ENCODE measurements at places on chromosomes 3 and 15.

- no peak for DNase-seq
Measured at GRCh38 chr3:55434789-55435188, 52.3 kb downstream of the WNT5A start.

- no peak for DNase-seq
Measured at GRCh38 chr3:53011324-53011723, 34.5 kb downstream of the SFMBT1 start.

DNA sequence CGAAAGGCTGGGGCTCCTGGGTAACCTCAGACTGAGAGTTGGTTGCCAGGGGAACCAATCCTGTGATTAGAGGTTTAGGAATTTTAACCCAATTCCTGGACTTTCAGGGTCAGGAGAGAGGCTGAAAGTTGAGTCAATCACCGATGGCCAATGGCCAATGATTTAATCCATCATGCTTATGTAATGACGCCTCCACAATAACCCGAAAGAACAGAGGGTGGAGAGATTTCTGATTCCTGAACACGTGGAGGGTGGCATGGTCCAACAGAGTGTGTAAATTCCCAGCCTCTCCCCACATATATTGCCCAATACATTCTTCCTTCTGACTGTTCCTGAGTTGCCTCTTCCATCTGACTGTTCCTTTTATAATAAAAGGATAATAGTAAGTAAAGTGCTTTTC, 137.2 kb upstream of the CBLB start:
- DNase-seq = no peak

GRCh38 chr3:27971600-27971999, 249.5 kb upstream of the EOMES start:
- DNase-seq = no peak

GRCh38 chr3:41143421-41144031, 55.8 kb upstream of the CTNNB1 start:
- DNase-seq = no peak

- DNase-seq = no peak
Measured at GRCh38 chr15:96747291-96747690, 416.8 kb downstream of the NR2F2 start.

DNA sequence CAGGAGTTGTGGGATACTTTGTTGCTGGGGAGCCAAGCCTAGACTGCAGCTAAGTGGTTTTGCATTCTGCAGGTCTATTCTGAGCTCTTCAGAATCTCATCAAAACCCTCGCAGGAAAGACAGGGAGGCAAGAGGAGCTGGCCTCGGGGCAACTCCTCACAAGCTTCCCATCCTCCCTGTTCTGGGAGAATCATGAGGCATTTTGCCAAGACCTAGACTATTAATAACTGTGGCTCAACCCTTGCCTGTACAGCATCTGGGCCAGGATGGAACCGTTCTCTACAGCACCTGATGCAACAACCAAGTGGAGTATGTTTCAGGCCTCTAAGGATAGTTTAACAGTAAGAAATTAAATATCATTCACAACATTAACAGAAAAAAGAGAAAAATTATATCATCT, 20.2 kb upstream of the SLC6A20 start:
- DNase-seq = no peak

DNA sequence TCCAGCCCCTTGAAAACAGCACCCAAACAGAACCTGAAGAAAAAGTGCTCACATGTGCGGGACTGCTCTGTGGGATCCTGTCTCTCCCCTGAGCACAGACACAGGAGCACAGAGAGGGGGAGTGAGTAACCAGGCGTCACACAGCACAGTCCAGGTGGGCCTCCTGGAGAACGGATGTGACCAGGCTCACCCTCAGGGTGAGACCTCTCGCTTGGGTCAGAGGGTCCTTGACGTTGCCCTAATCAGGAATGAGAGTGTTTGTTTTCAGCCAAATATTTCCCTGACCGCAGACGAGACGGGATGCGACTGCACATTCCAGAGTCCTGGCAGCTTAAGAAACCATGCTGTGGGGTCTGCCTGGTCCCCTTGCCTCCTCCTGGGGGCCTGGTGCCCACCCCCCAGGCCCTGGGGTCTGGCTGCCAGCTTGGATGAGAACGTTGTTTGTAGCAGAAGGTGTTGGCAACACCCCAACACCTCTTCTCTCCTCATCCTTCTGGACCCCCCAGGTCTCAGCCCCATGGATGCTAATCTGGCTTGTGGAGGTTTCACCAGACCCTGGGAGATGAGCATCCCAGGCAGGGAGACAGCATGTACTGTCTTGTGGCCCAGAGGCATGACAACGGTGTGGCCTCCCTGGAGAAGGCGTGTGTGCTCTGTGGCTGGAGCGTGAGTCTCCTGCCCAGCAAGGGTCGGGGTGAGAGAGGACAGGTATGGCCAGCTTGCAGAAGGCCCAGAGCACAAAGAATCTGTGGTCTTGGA, 42.1 kb upstream of the SLC6A6 start:
- no peak for DNase-seq

GRCh38 chr3:141415953-141416352, 47.6 kb downstream of the ZBTB38 start:
- no peak for DNase-seq

- no peak for DNase-seq
Measured at GRCh38 chr15:29095746-29096145, 173.9 kb downstream of the NSMCE3 start.

- no peak for DNase-seq
Measured at GRCh38 chr15:68328443-68328842, 50.9 kb downstream of the FEM1B start.

DNA sequence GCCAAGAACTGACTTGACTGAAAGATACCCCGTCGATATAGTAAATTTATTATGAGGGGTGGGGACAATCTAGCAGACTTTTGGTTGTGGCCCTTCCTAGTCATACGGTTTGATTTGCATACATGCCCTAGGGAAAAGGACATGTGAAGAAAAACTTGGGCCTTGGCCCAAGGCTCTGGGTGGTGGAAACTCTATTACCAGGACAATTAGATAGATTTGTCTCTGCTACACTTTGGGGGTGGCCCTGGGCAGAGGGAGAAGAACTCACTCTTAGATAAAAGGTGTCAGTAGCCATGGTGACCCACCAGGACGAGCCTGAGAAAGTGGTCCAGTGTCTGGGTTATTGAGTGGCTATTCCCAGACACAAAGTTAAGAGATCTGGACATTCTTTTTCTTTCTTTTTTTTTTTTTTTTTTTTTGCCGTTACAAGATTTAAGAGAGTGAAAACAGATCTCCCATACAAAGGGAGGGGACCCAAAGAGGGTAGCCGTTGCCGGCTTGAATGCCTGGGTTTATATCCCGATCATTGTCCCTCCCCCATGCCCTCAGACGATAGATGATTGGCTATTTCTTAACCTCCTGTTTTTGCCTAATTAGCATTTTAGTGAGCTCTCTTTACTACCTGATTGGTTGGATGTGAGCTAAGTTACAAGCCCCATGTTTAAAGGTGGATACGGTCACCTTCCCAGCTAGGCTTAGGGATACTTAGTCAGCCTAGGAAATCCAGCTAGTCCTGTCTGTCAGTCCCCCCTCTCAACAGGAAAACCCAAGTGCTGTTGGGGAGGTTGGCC, 96.4 kb upstream of the SMAD3 start:
- no peak for DNase-seq

DNA sequence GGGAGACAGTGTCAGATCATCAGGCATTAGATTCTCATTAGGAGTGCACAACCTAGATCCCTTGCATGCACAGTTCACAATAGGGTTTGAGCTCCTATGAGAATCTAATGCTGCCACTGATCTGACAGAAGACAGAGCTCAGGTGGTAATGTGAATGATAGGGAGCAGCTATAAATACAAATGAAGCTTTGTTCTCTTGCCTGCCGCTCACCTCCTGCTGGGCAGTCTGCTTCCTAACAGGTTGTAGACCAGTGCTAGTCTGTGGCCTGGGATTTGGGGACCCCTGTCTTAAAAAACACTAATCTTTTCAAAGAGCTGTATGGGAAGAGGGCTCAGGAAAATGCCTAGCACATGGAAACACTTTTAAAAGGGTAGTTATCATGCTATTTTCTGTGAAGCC, 50.9 kb upstream of the PARP14 start:
- no peak for DNase-seq

DNA sequence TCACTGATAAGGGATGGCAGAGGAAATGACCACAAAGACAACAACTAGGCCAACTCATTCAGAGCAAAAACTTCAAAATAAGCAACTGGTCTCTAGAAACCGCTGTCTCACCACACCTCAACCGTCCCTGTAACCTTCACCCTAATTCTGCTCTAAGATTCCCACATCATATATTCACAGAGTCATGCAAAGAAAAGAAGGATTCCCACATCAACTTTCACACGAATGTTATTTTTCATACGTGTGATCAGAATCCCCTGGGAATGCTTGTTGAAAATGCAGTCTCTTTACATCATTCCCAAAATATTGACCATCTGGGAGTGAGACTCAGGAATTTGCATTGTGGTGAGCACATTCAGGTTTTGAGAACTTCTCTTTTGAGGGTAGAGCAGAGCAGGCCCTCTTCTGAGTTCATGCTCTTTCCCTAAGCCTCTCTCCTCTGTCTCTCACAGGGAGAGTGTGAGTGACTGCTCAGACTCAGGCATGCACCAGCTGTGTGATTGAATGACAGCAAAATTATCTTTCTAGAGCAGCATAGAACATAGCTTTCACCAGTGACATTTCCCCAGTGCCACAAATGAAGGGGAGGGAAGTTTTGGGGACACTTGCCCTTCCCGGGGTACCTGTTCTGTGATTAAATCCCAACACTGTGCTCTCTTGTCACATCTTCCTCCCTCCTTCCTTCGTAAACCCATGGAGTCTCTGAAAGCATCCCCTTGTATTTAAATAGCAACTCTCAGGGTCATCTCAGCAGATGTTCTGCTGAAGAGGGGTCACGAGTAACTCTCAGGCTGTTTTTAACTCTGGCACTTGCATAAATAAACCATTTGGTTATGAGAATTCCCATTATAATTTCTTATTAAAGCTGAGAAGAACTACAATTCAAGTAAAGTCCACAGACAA, 170.9 kb downstream of the PLCL2 start:
- DNase-seq = no peak

DNA sequence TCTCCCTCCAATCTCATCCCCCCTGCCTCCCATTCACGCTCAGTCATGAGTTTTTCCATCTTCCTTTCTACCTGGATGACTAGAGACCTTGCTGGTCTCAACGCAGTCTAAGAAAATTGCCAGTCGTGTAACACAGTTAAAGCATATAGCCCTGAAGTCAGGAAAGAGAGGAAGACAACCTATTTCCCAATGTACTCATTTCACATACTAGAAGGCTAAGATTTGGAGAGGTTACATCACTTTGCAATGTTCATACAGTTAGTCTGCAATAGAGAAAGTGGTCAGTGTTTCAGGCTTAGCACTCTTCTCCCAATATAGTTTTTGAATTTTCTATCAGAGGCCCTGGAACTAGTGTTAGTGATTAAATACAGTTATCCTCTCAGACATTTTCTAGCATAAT, 278.6 kb downstream of the EDEM1 start:
- DNase-seq = no peak

DNA sequence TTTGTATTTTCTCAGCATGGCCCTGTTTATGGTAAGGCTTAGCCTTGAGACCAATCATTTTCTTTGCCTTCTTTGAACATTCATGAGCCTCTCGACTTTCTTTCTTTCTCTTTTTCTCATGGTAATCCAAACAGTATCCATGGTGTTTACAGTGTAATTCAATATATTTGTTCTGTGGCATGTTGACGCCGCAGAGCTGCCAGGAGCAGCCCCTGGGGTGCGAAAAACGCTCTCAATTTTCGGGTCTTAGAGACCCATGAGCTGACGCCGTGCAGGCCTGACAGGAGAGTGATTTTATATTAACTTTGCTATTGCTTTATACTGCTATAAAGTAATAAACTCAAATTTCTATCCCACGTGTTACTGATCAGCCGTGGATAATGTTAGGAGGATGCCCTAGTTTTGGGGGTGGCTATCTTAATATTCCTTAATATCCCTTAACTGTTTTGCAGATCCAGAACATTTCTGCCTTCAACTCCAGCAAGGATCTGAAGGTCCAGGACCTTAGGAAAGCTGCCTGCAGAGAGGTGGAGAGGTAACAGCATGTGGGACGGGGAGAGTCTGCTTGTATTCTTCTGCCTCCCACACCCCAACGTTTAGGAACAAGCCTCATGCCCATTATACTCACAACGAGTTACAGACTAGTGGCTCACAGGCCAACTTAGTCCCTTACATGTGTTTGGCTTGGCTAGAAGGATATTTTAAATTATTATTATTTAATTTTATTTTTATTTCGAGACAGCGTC, 29.3 kb upstream of the MYO1E start:
- no peak for DNase-seq

DNA sequence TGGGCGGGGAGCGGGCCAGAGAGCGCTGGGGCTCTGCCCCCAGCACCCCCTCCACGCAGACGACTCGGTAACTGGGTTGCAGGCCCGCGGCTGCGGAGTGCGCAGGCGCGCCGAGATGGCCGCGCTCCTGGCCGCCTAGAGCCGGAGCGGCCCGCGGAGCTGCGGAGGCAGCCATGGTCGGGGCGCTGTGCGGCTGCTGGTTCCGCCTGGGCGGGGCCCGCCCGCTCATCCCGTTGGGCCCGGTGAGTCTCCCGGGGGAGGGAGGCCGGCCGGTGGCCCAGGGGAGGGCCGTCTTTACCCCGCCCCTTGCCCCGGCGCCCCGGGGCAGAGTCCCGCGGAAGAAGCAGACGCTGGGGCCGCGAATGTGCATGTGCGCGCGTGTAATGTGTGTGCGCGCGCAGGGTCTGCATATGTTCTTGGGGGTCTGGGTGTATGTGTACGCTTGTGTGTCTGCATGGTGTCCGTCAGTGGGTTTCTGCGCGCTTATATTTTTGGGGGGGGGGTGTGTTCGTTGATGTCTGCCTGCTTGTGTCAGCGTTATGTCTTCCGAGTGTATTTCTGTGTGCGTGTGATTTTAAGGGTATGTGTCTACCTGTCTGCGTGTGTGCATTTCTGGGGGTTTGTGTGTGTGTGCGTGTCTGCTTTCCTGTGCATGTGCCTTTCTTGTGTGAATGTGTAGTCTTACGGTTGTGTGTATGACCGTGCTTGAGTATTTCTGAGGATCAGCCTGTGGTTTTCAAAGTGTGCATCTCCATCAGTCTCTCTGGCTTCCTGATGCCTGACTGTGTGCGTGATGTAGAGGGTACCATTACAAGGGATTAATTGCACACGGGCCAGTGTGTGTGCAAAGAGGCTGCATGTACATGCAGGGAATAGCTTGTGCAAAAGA, at the start of gene ABHD14A:
ABHD14A (plus strand) TSS at position 102 of the 889 bp plus-strand sequence; CDS start at position 174, 72 bp downstream.
- peak; percentile 49 for DNase-seq

- DNase-seq = no peak
Measured at GRCh38 chr3:72444656-72445223, 403.5 kb downstream of the SHQ1 start.

Measured in stimulated activated CD4-positive, alpha-beta T cell treated with anti-CD3 and anti-CD28 coated beads, Interleukin-2, amount 100 ng/mL, for 4 hours (primary cell).